ENCODE measurements at places on chromosomes 11 and 22.

GRCh38 chr22:32378707-32379272 is 21.1 kb downstream of the RFPL3 start:
- no peak for DNase-seq

- DNase-seq: no peak
Measured at GRCh38 chr11:121534131-121535093, 81.6 kb upstream of the SORL1-AS1 start.

DNA sequence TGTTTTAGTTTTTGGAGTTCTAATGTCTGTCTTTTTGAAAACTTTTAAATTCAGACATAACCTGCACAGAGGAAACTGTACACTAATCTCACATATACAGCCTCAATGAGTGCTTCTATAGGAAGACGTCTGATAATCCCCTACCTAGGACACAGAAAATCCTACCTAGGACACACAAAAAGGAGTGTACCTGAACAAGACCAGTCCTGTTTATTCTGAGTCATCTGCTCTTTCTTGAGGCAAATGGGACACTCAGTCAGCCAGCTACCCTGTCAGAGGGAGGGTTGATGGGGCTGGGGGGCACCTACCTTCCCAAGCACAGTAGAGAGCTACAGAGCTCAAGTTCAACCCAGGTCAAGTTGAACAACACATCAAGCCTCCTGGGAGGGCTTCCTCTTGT is 346.6 kb upstream of the NCAM1 start:
- DNase-seq: no peak

- DNase-seq: no peak
Measured at GRCh38 chr11:2135648-2136201, 3.5 kb downstream of the IGF2 start.

- DNase-seq: no peak
Measured at GRCh38 chr22:17097062-17097461, 12.3 kb downstream of the IL17RA start.

- no peak for DNase-seq
Measured at GRCh38 chr11:128219731-128220120, 367.6 kb downstream of the ETS1 start.

- no peak for DNase-seq
Measured at GRCh38 chr11:110728476-110728875, 16.2 kb upstream of the ARHGAP20 start.

- no peak for DNase-seq
Measured at GRCh38 chr22:25651332-25652085, 87.0 kb downstream of the GRK3 start.

- no peak for DNase-seq
Measured at GRCh38 chr11:121649798-121650197, 197.0 kb upstream of the SORL1-AS1 start.

DNA sequence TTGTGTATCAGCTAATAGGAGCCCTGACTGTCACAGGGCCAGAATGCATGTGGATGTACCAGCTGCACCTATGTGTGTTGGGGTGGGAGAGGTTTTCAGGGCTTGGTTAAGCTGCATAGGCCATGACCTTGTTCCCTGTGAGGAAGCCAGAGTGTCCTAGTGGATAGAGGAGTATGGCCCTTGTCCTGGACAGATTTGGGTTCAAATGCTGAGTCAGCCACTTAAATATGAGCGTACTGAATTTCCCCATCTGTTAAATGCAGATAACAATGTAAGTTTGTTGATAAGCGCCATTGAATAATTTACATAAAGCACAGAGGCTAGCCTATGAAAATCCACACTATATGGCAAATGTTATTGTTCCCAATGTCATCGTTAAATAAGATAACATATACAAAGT is 74.4 kb downstream of the PANX1 start:
- no peak for DNase-seq

DNA sequence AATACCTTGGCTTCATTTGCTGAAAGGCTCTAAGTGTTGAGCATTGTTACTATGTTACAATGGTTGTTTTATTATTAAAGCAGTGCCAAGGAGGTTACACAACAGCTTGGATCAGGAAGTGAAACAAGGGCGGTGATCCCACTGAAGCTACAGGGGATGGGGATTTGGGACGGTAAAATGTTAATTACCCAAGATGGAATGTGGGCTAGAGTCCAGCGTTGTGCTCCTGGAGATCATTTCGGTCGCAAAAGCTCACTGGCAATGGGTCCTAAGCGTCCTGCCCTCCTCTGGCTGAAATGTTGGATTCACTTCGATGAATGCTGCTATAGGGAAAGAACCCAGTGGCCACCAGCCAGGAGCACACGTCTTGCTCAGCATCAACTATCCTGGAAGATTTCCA is 48.3 kb downstream of the FAM83F start:
- no peak for DNase-seq

- DNase-seq: no peak
Measured at GRCh38 chr11:115623021-115623451, 118.8 kb upstream of the CADM1 start.

DNA sequence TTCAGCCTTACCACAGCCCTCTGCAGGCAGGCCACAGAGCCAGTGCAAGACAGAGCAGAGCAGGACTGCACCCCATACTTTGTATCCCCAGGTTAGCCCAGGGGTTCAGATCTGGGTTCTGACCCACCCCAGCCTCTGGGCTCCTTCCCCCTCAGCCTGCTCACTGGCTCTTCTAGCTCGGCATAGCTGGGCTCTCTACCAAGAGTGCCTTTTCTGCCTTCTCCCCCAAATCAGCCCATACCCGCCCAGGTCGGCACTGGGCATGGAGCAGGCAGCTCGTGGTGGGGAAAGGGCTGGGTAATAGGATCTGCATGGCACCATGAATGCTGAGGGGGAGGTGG is 8.3 kb downstream of the RELT start:
- no peak for DNase-seq

DNA sequence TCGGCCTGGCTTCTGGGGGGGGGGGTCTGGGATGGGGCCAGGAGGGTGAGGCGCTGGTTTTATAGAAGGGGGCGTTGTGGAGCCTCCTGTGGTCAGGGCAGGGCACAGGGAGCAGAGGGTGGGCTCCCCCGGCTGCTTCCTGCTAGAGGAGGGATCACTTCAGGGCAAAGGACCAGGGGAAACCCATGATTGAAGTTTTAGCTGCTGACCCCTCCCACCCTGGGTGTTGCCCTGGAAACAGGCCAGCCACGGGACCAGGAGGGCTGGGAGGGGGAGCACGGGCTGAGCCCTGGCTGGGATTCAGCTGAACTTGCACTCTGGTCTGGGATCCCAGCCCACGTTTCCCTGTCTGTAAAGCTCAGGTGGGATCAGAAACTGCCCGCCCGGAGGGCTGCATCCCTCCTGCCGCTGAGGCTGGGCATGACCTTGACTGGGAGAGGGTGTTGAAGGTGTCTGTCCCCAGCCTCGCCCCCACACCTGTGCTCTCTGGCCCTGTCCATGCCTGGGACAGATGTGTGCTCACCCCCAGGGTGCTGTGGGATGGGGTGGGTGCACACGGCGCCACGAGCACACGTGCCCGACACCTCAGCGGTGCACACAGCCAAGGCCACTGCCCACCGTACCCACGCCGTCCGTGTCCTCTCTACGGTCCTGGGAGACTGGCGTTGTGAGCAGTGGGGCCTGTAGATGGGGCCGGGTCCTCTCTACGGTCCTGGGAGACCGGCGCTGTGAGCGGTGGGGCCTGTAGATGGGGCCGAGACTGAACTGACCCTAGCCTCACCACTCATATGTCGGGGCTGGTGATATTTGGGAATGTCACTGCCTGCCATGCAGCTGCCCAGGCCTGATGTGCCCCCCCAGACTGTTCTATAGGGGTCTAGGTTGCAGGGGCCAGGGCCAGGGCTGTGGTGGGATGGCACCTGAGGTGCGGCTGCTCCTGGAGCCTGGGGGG is 2.3 kb downstream of the TSPAN4 start:
- DNase-seq: no peak

- no peak for DNase-seq
Measured at GRCh38 chr11:78386215-78386941, 31.2 kb downstream of the GAB2 start.

GRCh38 chr11:13717331-13717730 is 48.9 kb downstream of the FAR1 start:
- no peak for DNase-seq

GRCh38 chr11:33500861-33501479 is 199.7 kb downstream of the C11orf91 start:
- DNase-seq: no peak

DNA sequence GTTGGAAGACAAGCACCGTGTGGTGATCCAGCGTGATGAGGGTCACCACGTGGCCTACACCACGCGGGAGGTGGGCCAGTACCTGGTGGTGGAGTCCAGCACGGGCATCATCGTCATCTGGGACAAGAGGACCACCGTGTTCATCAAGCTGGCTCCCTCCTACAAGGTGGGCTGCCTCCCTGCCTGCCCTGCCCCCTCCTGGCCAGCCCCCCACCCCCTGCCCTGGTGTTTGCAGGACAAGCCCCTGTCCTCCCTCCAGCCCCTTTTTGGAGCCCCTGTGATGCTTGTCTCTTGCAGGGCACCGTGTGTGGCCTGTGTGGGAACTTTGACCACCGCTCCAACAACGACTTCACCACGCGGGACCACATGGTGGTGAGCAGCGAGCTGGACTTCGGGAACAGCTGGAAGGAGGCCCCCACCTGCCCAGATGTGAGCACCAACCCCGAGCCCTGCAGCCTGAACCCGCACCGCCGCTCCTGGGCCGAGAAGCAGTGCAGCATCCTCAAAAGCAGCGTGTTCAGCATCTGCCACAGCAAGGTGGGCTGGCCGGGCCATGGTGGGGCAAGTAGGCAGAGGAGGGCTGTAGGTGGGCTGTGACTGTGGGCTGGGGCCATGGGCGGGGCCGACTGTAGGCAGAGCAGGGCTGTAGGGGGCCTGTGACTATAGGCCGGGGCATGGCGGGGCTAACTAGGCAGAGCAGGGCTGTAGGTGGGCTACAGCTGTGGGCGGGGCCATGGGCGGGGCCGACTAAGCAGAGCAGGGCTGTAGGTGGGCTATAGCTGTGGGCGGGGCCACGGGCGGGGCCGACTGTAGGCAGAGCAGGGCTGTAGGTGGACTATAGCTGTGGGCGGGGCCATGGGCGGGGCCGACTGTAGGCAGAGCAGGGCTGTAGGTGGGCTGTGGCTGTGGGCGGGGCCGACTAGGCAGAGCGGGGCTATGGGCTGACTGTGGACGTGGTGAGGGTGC is 13.6 kb downstream of the MUC2 start:
- DNase-seq: no peak

- DNase-seq: no peak
Measured at GRCh38 chr22:30830907-30831306, 136.2 kb downstream of the OSBP2 start.

DNA sequence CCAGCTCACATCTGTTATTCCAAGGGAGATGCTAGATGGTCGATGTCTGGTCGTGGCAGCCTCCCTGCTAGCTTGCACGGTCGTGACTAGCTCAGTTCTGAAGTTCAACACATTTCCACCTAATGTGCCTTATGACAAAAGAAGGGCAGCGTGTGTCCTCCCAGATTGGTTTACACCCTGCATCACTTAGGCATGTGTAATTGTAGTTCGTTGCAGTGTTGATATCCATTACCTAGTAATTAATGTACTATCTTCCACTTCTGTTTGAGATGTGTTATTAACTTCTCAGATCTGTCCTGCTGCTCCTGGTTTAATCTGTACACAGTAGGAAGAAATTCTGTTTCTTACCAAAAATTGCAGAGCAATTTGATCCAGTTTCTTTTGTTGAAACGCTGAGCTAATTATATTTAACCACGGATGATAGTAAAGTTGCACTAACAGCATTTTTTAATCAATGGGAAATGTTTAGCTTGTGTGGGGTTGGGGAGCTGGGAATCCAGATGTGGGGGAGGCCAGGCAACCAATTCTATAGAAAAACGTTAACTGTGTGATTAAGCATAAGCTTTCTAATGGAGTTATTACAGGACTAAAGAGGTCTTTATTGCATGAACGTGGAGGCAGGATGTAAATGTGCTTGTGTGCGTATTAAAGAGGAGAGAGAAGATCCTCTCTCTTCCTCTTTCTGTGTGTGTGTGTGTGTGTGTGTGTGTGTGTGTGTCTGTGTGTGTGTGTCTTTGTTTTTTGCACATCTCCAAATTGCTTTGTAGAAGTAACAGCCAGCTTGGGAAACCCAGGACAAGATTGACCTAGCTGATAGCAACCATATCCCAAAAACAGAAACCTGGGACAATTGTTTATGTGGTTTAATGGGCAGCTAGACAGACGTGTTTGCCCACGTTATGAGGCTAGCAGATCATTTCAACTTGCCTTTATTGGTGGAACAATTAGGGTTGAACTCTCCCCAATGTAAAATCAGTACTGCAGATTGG is 145.7 kb upstream of the TTC12 start:
- no peak for DNase-seq

- DNase-seq: no peak
Measured at GRCh38 chr22:37012956-37013355, 6.3 kb downstream of the TST start.

DNA sequence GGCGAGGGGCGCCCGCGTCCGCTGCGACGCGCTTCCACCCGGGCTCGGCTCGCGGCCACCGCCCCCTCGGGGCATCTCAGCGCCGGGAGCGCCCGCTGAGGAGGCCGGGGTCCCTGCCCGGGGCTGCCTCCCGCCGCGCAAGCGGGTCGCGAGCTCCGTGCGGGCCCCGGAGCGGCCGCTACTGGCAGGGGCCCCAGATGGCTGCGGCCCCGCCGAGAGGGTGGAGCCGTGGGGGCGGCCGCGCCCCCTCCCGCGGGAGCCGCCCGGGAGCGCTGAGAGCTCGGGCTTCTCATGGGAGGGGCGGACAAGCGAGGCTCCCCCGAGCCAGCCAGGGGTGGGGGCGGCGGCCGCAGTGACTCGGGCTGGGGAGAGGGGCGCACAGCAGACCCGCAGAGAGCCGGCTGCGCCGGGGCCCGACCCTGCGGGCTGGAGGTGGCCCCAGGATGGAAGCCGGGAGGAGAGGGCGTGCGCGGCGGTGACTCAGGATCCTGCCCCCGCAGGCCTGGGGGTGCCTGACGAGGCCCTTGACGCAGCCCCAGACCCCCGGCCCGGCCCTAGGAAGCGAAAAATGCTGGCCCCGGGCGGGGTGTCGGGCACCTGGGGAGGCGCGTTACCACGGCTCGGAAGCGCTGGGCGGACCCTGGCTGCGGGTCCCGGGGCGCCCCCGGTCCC is 603 bp upstream of the ZFTA start:
- no peak for DNase-seq

- DNase-seq: no peak
Measured at GRCh38 chr11:109039611-109040010, 374.7 kb downstream of the DDX10 start.

DNA sequence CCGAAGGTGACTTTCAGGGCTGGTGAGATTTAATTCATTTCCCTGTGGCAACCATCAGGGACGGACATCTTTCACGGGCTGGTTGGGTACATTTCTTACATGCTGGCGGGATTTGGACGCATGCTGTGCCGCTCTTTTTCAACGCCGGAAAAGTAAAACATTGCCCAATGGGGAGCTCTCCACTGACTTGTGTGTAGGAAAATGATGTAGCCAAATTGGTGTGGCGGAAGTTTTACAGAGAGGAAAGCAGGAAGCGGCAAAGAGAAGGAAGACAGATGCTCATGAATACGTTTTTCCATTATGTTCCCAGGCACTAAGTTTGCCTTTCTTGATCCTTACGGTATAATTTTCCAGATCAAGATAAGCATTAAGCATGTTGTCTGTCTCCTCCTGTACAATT is 375.8 kb downstream of the NTM start:
- no peak for DNase-seq

Data from stimulated activated CD4-positive, alpha-beta T cell treated with anti-CD3 and anti-CD28 coated beads, Interleukin-1b, Interleukin-23, amount 100 ng/mL, for 1 hour (primary cell).